Activated naive CD4-positive, alpha-beta T cell treated with anti-CD3 and anti-CD28 coated beads for 36 hours (primary cell): ENCODE measurements at places on chromosomes 3 and 15. TPM values are rescaled to one million over a fixed set of nuclear protein-coding genes. Genes with fewer than 3 reads are reported as not detected.
A peak's percentile ranks its signal among the peaks of the same experiment; 100 is the strongest.

GRCh38 chr15:57872281-57873030 lies 165.9 kb downstream of the POLR2M start:
- DNase-seq: no peak
- no peaks in the 10 kb centered on the region for H3K36me3 ChIP-seq
- H3K4me3 ChIP-seq: no peak overlapping the region
- H3K4me1 ChIP-seq: no peaks in the 10 kb centered on the region
- H3K27me3 ChIP-seq: peaks cover 38% of the 10 kb centered on the region
- no peak overlapping the region for H3K27ac ChIP-seq

DNA sequence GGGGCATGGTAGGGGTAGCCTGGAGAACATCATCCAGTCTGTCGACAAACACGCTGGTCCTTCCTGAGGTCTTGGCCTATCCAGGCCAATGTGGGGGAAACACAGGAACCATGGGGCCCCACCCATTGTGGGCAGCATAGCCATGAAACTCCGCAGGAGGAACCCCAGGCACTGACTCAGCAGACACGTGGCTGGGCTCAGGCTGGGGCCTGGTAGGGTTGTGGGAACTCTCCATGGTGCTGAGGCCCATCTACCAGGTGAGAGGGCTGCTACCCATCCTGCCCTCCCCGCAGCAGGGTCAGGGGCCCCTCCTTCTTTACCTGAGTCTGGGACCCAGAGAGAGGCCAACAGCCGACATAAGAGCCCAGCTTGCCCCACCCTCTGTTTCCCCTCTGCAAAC lies 22.6 kb upstream of the CACNA2D2 start:
- H3K27ac ChIP-seq: no peak overlapping the region
- H3K27me3 ChIP-seq: peaks cover 3% of the 10 kb centered on the region
- peaks cover 2% of the 10 kb centered on the region for H3K4me1 ChIP-seq
- H3K4me3 ChIP-seq: no peak overlapping the region

- H3K27me3 ChIP-seq: peaks cover 17% of the 10 kb centered on the region
- H3K36me3 ChIP-seq: no peaks in the 10 kb centered on the region
- no peaks in the 10 kb centered on the region for H3K4me1 ChIP-seq
- no peak overlapping the region for H3K4me3 ChIP-seq
- no peak for DNase-seq
Observed at GRCh38 chr15:89384176-89384604, 49.6 kb upstream of the POLG start.

GRCh38 chr3:128217702-128218547 lies 64.6 kb downstream of the EEFSEC start:
- peaks cover 25% of the 10 kb centered on the region for H3K36me3 ChIP-seq
- H3K4me1 ChIP-seq: peaks cover 9% of the 10 kb centered on the region
- H3K27me3 ChIP-seq: no peaks in the 10 kb centered on the region
- no peak for DNase-seq
- no peak overlapping the region for H3K4me3 ChIP-seq

DNA sequence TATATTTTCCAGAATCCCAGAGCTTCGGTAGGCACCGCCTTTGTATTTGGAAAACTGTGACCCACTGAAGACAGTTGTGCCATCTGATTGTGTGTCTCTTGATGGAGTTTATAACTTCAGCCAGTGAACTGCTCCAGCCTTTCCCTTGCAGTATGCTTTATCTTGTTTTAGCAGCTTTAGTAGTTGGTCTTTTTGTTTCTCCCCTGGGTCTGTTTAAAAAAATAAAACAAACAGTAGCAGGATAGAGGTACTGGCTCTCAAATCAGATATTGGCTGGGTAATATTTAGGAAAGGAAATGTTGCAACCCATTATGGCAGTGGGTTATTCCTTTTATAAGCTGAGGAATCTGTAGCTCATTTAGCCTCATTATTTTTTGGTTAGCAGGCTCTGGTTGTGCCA lies 151.5 kb upstream of the BFSP2 start:
- H3K4me1 ChIP-seq: no peaks in the 10 kb centered on the region
- no peaks in the 10 kb centered on the region for H3K36me3 ChIP-seq
- H3K27me3 ChIP-seq: peaks cover 6% of the 10 kb centered on the region
- H3K4me3 ChIP-seq: no peak overlapping the region
- no peak overlapping the region for H3K27ac ChIP-seq

GRCh38 chr15:73927476-73928240 lies 1.4 kb downstream of the LOXL1 start:
- H3K27me3 ChIP-seq: no peaks in the 10 kb centered on the region
- peak overlapping the region; percentile 72 for H3K4me3 ChIP-seq
- H3K27ac ChIP-seq: no peak overlapping the region
- no peaks in the 10 kb centered on the region for H3K36me3 ChIP-seq

DNA sequence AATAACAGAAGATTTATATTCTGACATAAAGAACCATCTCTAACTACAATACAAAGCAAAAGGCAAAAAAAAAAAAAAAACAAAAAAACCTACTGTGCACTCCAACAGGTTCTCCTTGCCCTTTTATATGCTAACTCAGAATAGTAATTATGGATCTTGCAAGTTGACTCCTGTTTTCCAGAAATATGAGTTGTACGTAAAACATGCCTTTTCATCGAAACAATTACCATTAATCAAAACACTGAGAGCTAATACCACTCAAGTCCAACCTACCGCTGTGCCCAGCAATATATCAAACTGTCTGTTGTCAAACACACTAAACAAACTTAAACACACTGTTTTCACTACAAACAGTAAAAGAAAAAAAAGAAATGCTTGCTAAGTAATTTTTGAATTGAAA lies 389.8 kb downstream of the TBC1D5 start:
- no peak overlapping the region for H3K4me3 ChIP-seq
- no peaks in the 10 kb centered on the region for H3K27me3 ChIP-seq
- no peak overlapping the region for H3K27ac ChIP-seq
- peaks cover 3% of the 10 kb centered on the region for H3K4me1 ChIP-seq

Gene GOLGA8B
- total RNA-seq: 67.2 TPM

DNA sequence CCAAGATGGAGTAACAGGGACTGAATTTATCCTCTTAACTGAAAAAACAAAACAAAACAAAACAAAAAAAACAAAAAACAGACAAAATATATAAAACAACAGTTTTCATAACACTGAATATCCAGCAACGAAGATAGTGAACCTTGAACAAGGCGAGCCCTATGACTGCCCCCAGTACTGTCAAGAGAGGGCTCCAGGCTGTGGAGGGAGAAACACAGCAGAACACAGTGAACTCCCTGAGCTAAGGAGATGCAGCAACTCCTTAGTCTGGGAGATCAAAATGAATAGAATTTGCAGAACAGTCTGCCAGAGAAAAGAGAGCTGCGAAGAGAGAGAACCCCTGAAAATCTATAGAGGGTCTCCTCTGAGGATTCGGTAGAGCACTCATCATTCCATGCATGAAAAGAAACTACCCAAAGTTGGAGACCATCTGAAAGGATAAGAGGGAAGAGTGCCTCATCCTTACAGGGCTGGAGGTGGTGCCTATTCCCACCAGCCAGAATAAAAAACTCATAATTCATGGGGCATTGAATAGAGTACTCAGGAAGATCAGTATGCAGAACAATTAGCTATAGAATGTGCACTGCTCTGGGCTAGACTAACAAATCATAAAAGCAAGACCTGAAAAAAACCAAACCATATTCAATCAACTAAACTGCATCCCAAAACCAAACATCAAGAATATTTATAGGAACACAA lies 101.8 kb downstream of the FRMD4B start:
- H3K36me3 ChIP-seq: no peaks in the 10 kb centered on the region
- H3K27me3 ChIP-seq: no peaks in the 10 kb centered on the region
- no peak overlapping the region for H3K4me3 ChIP-seq
- peaks cover 33% of the 10 kb centered on the region for H3K4me1 ChIP-seq
- no peak overlapping the region for H3K27ac ChIP-seq
- DNase-seq: no peak

DNA sequence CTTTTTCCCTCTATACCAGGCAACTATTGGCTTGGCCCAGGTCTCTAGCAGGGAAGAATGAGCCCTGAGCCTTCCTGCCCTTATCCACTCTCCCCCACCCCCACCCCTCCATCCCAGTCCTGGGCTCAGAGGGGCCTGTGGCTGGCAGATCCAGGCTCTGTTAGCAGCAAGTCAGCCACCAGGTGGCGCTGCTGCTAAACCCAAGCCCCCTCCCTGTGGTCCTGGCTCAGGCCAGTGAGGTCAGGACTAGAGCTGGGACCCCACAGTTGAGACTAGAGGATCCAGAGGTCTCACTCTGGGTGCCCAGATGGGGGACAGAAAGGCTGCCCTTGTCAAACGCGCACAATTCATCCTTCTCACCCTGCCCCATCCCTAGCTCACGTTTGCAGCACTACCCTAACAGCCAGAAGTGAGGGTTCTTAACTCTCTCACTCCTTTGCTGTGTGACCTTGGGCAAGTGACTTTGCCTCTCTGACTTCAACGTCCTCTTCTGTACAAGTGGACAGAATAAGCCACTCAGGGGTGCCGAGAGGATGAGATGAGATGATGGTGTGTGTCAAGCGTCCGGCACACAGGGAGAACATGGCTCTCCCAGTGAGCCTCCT lies 46.8 kb upstream of the SLC6A1 start:
- no peak overlapping the region for H3K27ac ChIP-seq
- peak; percentile 70 for DNase-seq
- H3K4me3 ChIP-seq: no peak overlapping the region

DNA sequence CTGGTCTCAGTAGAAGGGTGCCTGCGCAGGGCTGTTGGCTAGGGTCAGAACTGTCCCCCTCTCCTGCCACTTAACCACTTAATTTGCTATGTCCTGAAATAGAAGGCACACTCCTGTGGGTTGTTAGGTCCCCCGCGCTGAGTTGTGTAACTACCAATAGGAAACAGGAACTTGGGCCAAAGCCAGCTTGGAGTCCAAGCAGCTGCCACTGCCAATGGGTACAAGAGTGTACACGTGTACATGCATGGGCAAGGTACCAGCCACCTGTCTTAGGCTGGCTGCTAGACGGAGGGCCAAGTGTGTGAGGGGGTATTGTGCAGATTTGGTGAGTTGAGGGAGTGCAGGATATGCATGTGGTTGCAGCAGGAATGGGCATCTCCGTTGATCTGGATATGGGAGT lies 29.7 kb upstream of the POLG start:
- no peak overlapping the region for H3K27ac ChIP-seq
- H3K27me3 ChIP-seq: peaks cover 86% of the 10 kb centered on the region
- no peaks in the 10 kb centered on the region for H3K36me3 ChIP-seq
- no peak for DNase-seq
- peaks cover 24% of the 10 kb centered on the region for H3K4me1 ChIP-seq

DNA sequence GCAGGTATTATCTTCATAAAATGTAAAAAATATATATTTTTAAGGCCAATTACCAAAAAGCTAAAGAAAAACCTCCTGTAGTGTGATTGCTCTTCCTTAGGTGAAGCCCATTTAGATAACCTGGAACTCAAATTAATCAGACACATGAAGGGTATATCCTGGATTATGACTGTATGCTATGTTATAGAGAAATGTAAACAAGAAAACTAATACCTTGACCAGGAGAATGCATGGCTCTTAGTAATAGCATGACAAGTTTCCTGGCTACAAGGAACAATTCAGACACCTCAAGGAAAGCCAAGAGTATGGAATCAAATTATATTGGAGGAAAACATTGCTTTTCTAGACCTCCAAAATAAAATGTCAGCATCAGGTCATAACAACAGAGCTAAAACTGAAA lies 14.0 kb upstream of the CFAP161 start:
- H3K4me3 ChIP-seq: no peak overlapping the region
- peaks cover 30% of the 10 kb centered on the region for H3K27me3 ChIP-seq
- no peak for DNase-seq
- no peak overlapping the region for H3K27ac ChIP-seq
- H3K4me1 ChIP-seq: no peaks in the 10 kb centered on the region

GRCh38 chr15:35293353-35294130 lies 208.4 kb upstream of the NANOGP8 start:
- H3K27ac ChIP-seq: no peak overlapping the region
- no peaks in the 10 kb centered on the region for H3K27me3 ChIP-seq
- no peak for DNase-seq

Gene HOMER2
- total RNA-seq: 2.3 TPM

Gene UBP1
- 44.0 TPM for total RNA-seq

- no peak for DNase-seq
- no peak overlapping the region for H3K27ac ChIP-seq
- peaks cover 16% of the 10 kb centered on the region for H3K27me3 ChIP-seq
- no peak overlapping the region for H3K4me3 ChIP-seq
Observed at GRCh38 chr15:71545923-71546322, 264.4 kb upstream of the NR2E3 start.

- DNase-seq: no peak
- peaks cover 5% of the 10 kb centered on the region for H3K27me3 ChIP-seq
- no peaks in the 10 kb centered on the region for H3K36me3 ChIP-seq
- no peaks in the 10 kb centered on the region for H3K4me1 ChIP-seq
- H3K4me3 ChIP-seq: no peak overlapping the region
Observed at GRCh38 chr3:138367911-138368310, 19.5 kb downstream of the MRAS start.

DNA sequence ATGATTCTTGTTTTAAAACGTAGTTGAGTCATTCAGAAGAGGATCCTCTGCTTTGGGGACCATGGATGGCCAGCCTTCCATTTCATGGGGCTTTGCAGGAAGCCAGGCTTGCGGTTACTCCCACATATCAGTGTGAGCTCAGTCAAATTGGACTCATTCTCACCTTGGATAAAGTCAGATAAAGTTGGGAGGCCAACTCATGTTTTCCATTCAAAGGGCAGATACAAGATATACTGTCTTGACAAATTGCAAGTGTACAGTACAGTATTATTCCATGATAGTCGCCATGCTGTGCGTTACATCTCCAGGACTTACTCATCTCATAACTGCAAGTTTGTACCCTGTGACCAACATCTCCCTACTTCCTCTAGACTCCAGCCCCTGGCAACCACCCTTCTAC lies 25.5 kb upstream of the B3GNT5 start:
- H3K27me3 ChIP-seq: no peaks in the 10 kb centered on the region
- H3K4me1 ChIP-seq: peaks cover 29% of the 10 kb centered on the region
- H3K36me3 ChIP-seq: no peaks in the 10 kb centered on the region
- no peak for DNase-seq

- no peaks in the 10 kb centered on the region for H3K4me1 ChIP-seq
- peaks cover 20% of the 10 kb centered on the region for H3K27me3 ChIP-seq
- H3K36me3 ChIP-seq: no peaks in the 10 kb centered on the region
- no peak overlapping the region for H3K4me3 ChIP-seq
- DNase-seq: no peak
Observed at GRCh38 chr3:160210799-160211221, 14.4 kb upstream of the C3orf80 start.

DNA sequence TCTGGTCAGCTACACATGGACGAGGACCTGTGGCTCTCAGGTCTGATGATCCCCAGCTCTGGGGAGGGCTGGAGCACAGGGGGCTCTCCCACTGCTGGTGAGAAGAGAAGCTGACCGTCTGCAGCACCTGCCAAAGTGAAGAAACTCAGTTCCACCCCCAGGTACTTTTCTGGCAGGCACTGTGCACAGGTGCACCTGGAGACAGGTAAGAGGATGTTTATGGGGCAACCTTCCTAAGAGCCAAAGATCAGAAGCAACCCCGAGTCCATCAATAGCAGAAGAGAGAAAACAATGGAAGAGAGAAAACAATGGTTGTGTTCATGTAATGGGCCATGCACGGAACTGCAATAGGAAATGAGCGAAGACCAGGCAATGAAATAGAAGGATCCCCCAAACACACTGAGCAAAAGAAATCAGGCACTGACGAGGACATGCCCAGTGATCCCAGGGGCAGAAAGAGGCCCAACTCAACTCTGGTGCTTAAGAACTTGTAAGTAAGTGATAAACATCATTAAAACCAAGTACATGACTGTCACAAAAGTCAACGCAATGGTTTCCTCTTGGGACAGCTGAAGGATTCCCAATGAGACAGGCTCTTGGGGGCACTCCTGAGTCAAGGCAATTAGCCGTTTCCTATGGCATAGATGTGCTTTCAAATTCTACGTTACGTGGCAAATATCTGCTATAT lies 95.0 kb upstream of the ALDH1A3 start:
- H3K36me3 ChIP-seq: no peaks in the 10 kb centered on the region
- peaks cover 5% of the 10 kb centered on the region for H3K27me3 ChIP-seq
- H3K4me3 ChIP-seq: no peak overlapping the region
- no peak overlapping the region for H3K27ac ChIP-seq
